ENCODE measurements at places on chromosomes 13 and 19.

DNA sequence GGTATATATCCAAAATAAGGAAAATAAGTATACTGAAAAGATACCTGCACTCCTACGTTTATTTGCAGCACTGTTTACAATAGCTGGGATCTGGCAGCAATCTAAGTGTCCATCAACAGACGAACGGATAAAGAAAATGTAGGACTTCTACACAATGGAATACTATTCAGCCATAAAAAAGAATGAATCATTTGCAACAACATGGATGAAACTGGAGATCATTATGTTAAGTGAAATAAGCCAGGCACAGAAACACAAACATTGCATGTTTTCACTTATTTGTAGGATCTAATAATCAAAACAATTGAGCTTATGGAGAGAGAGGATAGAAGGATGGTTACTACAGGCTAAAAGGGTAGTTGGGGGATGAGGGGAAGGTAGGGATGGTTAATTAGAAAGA lies 494.0 kb downstream of the UQCRFS1 start:
- H3K27ac ChIP-seq: no peak overlapping the region
- no peaks in the 10 kb centered on the region for H3K4me1 ChIP-seq
- DNase-seq: no peak
- H3K27me3 ChIP-seq: peaks cover 10% of the 10 kb centered on the region

DNA sequence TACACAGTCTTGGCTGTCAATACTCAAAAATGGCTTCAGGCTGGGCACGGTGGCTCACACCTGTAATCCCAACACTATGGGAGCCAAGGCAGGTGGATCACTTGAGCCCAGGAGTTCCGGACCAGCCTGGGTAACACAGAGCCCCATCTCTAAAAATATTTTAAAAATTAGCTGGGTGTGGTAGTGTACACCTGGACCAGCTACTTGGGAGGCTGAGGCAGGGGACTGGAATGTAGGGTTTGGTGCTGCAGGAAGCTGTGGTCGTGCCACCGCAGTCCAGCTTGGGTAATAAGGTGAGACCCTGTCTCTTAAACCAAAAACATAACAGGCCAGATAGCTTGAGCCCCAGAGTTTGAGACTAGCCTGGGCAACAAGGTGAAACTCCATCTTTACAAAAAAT lies 6.7 kb upstream of the CHERP start:
- peaks cover 24% of the 10 kb centered on the region for H3K4me1 ChIP-seq
- no peak overlapping the region for H3K27ac ChIP-seq
- no peak for DNase-seq
- H3K27me3 ChIP-seq: no peaks in the 10 kb centered on the region
- H3K36me3 ChIP-seq: peaks cover 22% of the 10 kb centered on the region

DNA sequence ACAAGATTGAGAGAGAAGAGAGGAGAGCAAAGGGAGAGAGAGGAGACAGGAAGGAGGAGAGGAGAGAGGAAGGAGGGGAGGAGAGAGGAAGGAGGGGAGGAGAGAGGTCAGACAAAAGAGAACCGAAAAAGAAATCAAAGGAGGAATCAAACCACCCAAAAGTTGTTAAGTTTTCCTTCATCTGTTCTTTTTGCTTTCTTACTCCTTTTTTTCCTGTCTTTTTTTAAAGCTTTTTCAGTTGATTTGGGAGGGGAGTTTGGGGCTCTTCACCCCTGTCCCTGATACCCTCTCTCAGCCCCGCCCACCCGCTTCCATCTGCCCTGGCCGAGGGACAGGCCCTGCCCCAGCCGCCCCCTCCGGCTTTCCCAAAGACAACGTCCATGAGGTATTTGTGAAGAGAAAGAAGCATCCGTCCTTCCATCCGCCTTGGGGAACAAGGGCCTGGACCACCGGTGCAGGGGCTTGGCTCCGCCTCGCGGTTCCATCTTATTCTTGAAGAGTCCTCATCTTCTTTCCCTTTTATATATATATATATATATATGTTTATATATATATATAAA lies 13.3 kb downstream of the ZNF574 start:
- H3K27ac ChIP-seq: no peak overlapping the region
- peak overlapping the region; percentile 41 for H3K4me3 ChIP-seq
- no peaks in the 10 kb centered on the region for H3K27me3 ChIP-seq
- H3K36me3 ChIP-seq: peaks cover 6% of the 10 kb centered on the region
- H3K4me1 ChIP-seq: peaks cover 43% of the 10 kb centered on the region

DNA sequence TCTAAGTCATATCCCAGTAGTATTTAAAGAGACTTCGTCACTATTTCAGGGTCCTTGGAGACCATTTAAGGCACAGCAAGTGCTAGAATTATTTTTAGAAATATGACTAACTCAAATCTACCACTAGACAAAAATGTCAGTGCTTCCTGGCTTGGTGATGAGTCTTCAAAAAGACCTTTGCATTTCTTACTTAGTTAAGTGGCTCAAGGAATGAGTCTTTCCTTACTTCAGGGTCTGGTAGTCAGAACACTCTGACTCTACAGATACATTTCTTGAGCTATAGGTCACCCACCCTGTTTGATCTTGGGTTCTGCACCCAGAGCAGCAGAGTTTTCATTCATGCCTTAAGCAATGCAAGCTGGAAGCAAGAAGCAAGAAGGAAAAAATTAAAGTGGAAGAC lies 191.0 kb upstream of the HTR2A start:
- H3K27me3 ChIP-seq: peaks cover 4% of the 10 kb centered on the region
- DNase-seq: no peak
- no peaks in the 10 kb centered on the region for H3K36me3 ChIP-seq
- H3K4me3 ChIP-seq: no peak overlapping the region

DNA sequence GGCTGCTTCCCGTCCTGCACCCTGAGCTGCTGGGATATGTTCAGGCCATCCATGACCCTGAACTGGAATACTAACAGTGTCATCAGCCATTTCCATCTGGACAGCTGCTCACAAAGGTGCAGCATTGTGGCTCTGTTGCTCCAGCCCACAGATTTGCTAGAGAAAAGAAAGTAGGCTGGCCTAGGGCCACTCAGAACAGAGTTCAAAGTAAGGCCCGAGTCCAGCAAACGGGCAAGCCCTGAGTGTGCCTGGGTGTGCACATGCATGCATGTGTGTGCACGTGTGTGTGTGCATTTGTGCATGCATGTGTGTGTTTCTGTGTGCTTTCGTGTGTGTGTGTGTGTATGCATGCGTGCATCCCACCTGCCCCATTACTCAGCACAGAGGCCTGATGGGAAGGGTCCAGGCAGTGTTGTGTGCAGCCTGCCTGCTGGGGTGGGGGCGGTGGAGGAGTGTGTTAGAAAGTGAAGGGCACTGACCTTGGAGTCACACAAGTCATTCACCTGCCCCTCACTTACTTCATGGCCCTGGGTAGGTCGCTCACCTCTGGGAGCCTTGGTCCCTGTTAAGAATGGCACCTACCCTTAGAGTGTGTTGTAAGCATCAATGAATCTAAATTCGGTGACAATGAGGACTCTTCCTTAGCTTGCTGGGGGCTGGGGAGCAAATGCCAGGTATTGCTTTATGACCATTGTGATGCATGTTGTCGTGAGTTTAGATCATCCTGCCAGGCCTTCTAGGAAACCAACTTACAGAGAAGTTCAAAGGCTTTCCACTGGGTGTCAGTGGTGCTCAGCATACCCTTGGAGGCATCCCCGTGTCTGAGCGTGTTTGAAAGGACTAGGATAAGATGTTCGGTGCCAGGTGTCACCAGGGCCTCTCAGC lies 53.2 kb downstream of the GPR12 start:
- H3K27ac ChIP-seq: no peak overlapping the region
- peak; percentile 63 for DNase-seq
- H3K4me3 ChIP-seq: no peak overlapping the region

- no peak for DNase-seq
- peaks cover 7% of the 10 kb centered on the region for H3K4me1 ChIP-seq
- H3K27ac ChIP-seq: no peak overlapping the region
- H3K4me3 ChIP-seq: no peak overlapping the region
These were observed 97.4 kb upstream of the AKAP11 start for GRCh38 chr13:42174344-42175162.

- H3K27me3 ChIP-seq: no peaks in the 10 kb centered on the region
- H3K4me3 ChIP-seq: no peak overlapping the region
- H3K4me1 ChIP-seq: peaks cover 4% of the 10 kb centered on the region
- DNase-seq: peak; percentile 52
- no peak overlapping the region for H3K27ac ChIP-seq
These were observed 31.2 kb downstream of the KEAP1 start for GRCh38 chr19:10471909-10472308.

- H3K27ac ChIP-seq: no peak overlapping the region
- H3K4me1 ChIP-seq: peaks cover 39% of the 10 kb centered on the region
- DNase-seq: no peak
- H3K4me3 ChIP-seq: peak overlapping the region; percentile 40
- H3K36me3 ChIP-seq: peaks cover 7% of the 10 kb centered on the region
- H3K27me3 ChIP-seq: peaks cover 11% of the 10 kb centered on the region
These were observed 2.0 kb upstream of the PTOV1 start for GRCh38 chr19:49848938-49849337.

DNA sequence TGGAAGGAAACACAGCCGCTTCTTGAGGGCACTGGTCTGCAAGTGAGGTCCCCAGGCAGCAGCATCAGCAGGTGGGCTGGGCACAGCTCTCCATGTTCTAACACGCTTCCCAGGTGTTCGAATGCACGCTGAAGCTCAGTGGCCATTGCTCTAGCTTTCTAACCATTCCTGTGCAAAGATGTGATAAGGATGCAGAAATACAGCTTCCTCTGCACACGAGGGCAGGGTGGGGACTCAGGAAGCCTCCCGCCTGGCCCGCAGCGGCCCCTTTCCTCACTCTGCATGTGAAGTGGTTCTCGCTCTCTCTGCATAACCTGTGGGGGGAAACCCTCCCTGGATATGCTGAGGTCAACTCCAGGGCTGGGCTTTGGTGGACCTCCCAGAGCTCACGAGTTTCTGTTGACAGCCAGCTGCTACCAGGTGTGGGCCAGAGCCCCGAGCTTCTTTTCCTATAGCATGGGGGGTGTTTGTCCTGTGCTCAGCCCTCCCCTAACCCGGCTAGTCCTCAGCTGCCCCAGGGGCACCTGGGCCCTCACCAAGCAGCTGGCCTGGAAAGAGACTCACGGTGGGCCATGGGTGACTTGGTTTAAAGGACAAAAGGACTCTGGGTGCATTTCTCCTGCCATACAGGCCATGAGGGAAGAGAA lies 168.2 kb downstream of the TEX29 start:
- H3K4me3 ChIP-seq: no peak overlapping the region
- no peaks in the 10 kb centered on the region for H3K27me3 ChIP-seq
- no peak for DNase-seq
- H3K36me3 ChIP-seq: no peaks in the 10 kb centered on the region
- no peak overlapping the region for H3K27ac ChIP-seq
- H3K4me1 ChIP-seq: no peaks in the 10 kb centered on the region

DNA sequence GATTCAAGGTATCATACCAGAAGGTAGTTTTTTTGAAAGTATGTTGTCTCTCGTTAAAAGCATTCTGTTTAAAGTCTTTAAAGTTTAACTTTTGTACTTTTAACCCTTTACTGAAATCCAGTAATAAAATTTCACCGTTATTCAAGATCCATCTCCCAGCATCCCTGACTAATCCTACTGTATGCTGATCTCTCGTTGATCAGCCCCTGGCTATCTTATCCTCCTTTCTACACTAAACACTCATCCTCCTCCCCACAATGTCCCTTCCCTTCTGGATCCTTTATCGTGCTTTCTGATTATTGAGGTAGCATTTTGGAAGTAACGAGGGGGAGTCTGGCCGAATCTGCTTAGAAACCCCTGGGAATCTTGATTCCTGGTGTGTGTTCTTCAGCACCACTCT lies 1.3 kb downstream of the TPP2 start:
- no peak for DNase-seq
- H3K36me3 ChIP-seq: peaks cover 46% of the 10 kb centered on the region
- H3K4me3 ChIP-seq: peak overlapping the region; percentile 95
- no peaks in the 10 kb centered on the region for H3K27me3 ChIP-seq
- peaks cover 65% of the 10 kb centered on the region for H3K4me1 ChIP-seq
- H3K27ac ChIP-seq: peak overlapping the region; percentile 94

GRCh38 chr19:33630880-33631608 lies 9.3 kb downstream of the CHST8 start:
- no peaks in the 10 kb centered on the region for H3K4me1 ChIP-seq
- no peak for DNase-seq
- H3K27me3 ChIP-seq: no peaks in the 10 kb centered on the region
- H3K36me3 ChIP-seq: no peaks in the 10 kb centered on the region

DNA sequence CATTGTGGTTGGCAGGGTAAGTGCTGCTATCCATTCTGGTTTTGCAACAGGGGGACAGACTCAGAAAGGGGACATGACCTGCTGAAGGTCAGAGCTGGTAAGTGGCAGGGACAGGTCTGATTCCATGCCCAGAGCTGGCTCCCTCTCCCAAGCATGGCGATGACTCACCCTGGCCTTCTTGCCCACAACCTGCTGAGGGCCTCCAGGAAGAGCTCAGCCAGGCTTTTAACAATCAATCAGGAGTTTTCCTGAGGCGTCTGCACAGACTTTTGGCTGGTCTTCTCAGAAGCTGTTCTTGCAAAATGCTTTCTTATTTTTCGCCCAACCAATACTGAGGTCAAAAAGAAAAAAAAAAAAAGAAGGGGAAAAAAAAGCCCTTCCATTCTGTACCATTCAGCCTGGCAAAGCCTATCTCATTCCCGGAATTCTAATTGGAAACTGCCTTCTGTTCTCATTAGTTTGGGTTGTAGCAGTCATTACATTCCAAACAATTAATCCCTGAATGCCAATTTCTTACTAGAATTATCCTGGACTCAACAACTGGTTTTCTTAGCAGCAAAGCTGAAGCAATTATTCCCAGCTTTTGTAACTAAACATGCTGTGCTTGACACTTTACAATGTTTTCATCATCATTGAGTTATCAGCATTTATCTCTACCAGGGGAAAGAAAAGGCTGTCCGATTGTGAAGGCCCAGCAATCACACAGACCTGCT lies 17.7 kb downstream of the SIAH3 start:
- no peak overlapping the region for H3K27ac ChIP-seq
- no peaks in the 10 kb centered on the region for H3K4me1 ChIP-seq
- DNase-seq: no peak
- no peak overlapping the region for H3K4me3 ChIP-seq
- no peaks in the 10 kb centered on the region for H3K27me3 ChIP-seq

GRCh38 chr19:1241417-1242095 lies at the start of gene ATP5F1D:
Gene ATP5F1D, plus strand, starts transcription at chr19:1241751. Its CDS starts 100 bp downstream, at chr19:1241851.
- peak within 1 kb of the TSS; percentile 92 for H3K27ac ChIP-seq
- peaks cover 45% of the 10 kb centered on the region for H3K4me1 ChIP-seq
- H3K27me3 ChIP-seq: peaks cover 20% of the 10 kb centered on the region
- peak within 1 kb of the TSS; percentile 86 for H3K4me3 ChIP-seq

- no peaks in the 10 kb centered on the region for H3K4me1 ChIP-seq
- DNase-seq: no peak
- no peak overlapping the region for H3K4me3 ChIP-seq
- no peak overlapping the region for H3K27ac ChIP-seq
- no peaks in the 10 kb centered on the region for H3K36me3 ChIP-seq
- H3K27me3 ChIP-seq: peaks cover 1% of the 10 kb centered on the region
These were observed 89.2 kb downstream of the MZT1 start for GRCh38 chr13:72638059-72638815.
